WTC11 (cell line): ENCODE measurements at places on chromosomes 2 and 18.
A peak's percentile ranks its signal among the peaks of the same experiment; 100 is the strongest.

DNA sequence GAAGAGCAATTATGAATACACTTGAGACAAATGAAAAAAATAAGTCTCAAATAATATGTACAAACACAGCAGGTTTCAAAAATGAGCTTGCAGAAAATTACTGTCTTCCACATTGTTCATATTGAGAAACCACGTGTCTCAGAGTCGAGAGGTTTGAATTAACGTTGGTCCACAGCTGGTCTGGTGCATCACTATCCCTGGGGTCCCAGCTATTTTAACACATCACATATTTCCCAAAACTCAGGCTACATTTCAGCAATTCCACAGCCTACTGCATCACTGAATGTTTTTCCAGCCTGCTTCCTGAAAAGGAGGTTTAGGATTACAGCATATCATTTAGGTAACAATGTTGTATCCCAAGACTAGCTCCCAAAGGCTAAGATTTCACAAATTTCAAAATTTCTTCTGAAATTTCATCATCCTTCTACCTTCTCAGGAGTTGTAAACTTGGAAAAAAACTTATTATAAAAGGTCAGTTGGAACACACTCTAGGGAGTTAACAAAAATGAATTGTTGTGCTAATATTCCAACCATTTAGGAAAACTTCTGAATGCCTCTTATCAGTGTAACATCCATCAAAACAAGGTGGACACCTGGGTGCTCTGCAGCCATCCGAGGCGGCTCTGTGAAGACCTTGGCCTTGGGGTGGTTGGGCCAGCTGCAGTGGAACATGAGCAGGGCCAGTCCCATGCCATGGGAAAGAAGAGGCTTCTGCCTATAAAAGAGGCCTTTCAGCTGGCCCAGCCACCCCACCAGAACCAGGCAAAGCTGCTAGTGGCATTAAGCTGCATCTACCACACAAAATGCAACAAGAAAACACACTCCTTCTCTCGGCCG is 198.1 kb upstream of the RBBP8 start:
- H3K27me3 ChIP-seq: no peaks in the 10 kb centered on the region
- H3K36me3 ChIP-seq: no peaks in the 10 kb centered on the region
- no peak overlapping the region for H3K4me3 ChIP-seq
- no peak for DNase-seq

GRCh38 chr2:26347286-26347865 is 787 bp upstream of the ADGRF3 start:
- H3K4me3 ChIP-seq: peak overlapping the region; percentile 98
- peaks cover 26% of the 10 kb centered on the region for H3K4me1 ChIP-seq
- no peaks in the 10 kb centered on the region; the same call in none of the 2 replicates for H3K36me3 ChIP-seq

GRCh38 chr2:42105330-42106256 is 57.8 kb downstream of the PKDCC start:
- peaks cover 1% of the 10 kb centered on the region; the same call in 1 of the 2 replicates for H3K36me3 ChIP-seq
- no peak overlapping the region for H3K4me3 ChIP-seq

DNA sequence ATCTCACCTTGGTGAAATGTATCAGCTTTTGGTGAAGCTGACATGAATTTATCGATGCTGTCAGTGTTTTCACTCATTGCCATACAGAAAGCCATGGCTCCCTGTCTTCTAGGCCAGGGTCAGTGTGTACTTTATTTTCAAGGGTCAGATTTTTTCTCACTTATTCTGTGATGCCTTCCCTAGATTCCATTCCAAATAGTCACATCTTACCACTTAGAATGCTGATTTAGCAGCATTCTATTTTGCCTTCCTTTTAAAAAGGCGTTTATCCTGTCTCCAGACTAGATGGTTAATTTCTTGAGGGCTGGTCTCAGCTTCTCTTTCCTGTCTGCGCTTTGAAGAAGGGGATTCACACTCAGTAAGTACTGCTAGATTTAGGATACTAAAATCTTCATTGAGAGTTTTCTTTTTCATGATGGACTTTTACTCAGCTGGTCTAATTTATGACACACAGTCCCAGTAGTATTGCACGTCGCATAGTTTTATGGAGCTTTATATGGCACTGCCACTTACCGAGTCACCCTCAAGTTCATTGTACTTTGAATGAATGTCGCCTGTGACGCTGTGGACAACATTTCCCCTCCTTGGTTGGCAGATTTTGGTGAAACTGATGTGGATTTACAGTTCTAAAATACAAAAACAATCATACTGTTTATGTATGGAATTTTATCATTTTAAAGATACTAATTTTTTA is 194.0 kb downstream of the ZNF407 start:
- no peak overlapping the region for H3K4me3 ChIP-seq
- DNase-seq: no peak
- H3K4me1 ChIP-seq: peaks cover 13% of the 10 kb centered on the region
- no peaks in the 10 kb centered on the region for H3K36me3 ChIP-seq
- H3K27ac ChIP-seq: no peak overlapping the region

DNA sequence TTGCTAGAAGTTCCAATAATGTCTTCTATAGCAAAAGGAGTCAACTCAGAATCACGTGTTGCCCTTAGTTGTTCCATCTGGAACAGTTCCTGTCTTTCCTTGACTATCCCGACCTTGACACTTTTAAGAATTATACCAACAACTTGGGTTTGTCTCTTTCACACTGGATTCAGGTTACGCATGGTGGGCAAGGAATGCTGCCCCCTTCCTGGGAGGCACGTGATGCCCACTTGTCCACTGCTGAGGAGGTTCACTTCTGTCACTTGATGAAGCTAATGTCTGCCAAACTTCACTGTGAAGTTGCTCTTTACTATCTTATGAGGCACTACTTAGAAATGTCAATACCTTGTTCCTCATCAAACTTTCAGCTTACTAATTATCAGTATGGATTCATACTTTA is 5.3 kb downstream of the COX5B start:
- peaks cover 5% of the 10 kb centered on the region for H3K4me1 ChIP-seq
- peaks cover 58% of the 10 kb centered on the region for H3K36me3 ChIP-seq
- DNase-seq: no peak
- H3K27ac ChIP-seq: no peak overlapping the region
- H3K27me3 ChIP-seq: no peaks in the 10 kb centered on the region
- no peak overlapping the region for H3K4me3 ChIP-seq

GRCh38 chr18:76573325-76574025 is 78.4 kb upstream of the ZNF516 start:
- no peak overlapping the region for H3K27ac ChIP-seq
- H3K36me3 ChIP-seq: 0 out of 2 replicates have a peak, but pooled peaks cover 4% of the 10 kb centered on the region
- H3K4me1 ChIP-seq: peaks cover 24% of the 10 kb centered on the region

- no peak overlapping the region for H3K4me3 ChIP-seq
- H3K27ac ChIP-seq: no peak overlapping the region
- peaks cover 3% of the 10 kb centered on the region for H3K27me3 ChIP-seq
- DNase-seq: no peak
- H3K4me1 ChIP-seq: no peaks in the 10 kb centered on the region
Measured at GRCh38 chr2:39805936-39806608, 27.0 kb upstream of the THUMPD2 start.

DNA sequence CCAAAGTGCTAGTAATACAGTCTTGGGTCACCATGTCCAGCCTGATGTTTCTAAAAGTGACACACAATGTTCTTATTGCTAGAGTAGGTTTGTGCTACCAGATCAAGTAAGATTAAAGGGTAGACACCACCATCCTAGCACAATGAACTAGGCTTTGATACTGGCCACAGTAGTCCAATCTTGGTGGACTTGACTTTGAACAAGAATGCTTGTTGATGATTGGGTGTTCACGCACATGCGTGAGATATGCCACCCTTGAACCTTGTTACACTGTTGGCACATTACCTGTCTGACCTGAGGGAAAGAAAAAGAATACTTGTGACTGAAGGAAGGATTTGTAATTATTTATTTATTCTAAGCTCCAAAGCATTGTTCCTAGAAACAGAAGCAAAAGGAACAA is 72.1 kb upstream of the EMILIN2 start:
- H3K4me3 ChIP-seq: no peak overlapping the region
- DNase-seq: no peak
- H3K4me1 ChIP-seq: peaks cover 8% of the 10 kb centered on the region
- H3K27me3 ChIP-seq: no peaks in the 10 kb centered on the region

DNA sequence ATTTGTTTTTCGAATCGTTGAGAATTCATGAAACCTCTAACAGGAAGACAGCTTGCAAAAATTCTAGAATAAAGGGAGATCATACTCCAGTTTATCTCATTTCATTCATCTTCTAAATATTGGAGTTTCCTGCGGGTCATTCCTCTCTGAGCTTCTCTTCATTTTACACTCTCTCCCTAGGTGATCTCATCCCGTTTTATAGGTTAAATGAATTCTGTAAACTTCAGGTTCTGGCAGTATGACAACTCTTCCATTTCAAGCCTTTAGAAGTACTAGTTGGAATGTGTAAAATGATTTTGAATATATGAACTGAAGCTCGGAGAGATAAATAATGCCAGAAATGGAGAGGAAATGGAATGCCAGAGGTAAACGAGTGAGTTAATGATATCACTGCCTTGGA is 312.4 kb downstream of the METTL4 start:
- peaks cover 7% of the 10 kb centered on the region for H3K4me1 ChIP-seq
- peaks cover 5% of the 10 kb centered on the region for H3K27me3 ChIP-seq
- no peak overlapping the region for H3K27ac ChIP-seq
- peaks cover 20% of the 10 kb centered on the region for H3K36me3 ChIP-seq

- H3K4me3 ChIP-seq: no peak overlapping the region
- DNase-seq: no peak
- H3K27me3 ChIP-seq: no peaks in the 10 kb centered on the region
- no peak overlapping the region for H3K27ac ChIP-seq
Measured at GRCh38 chr2:168710754-168711467, 91.5 kb upstream of the NOSTRIN start.

DNA sequence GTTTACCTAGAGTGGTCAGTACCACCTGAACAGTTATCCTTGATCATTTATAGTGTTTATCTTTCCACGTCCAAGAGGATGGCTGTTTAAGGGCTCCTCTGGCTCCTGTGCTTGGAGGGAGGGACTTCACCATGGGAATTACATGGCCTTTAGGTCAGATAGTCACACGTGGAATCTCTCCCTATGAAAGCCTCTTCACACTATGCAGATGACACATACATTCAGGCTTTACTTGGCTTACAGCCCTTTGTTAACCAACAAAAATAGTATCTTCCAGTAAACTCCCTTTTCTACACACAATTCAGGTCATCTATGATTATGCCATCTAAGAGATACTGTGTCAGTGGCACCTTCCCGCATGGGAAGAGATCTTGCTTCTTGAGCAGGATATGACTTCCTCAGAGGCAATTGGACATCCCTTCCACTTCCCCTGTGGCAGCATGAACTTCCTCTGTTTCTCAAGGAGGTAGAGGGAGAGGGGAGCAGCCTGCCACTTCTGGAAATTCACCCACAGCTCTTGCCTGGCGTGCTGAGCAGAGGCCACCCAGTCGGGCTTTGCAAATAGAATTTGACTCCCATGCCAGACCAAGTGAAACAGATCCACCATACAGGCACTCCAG is 53.5 kb downstream of the COLEC12 start:
- H3K27me3 ChIP-seq: peaks cover 3% of the 10 kb centered on the region; the same call in 1 of the 2 replicates
- DNase-seq: no peak
- H3K4me3 ChIP-seq: no peak overlapping the region
- no peak overlapping the region for H3K27ac ChIP-seq
- H3K36me3 ChIP-seq: peaks cover 18% of the 10 kb centered on the region
- no peaks in the 10 kb centered on the region for H3K4me1 ChIP-seq

GRCh38 chr2:172038604-172039003 is 38.9 kb downstream of the METAP1D start:
- H3K36me3 ChIP-seq: no peaks in the 10 kb centered on the region; the same call in 1 of the 2 replicates
- H3K4me1 ChIP-seq: no peaks in the 10 kb centered on the region
- H3K27me3 ChIP-seq: no peaks in the 10 kb centered on the region
- no peak overlapping the region for H3K4me3 ChIP-seq
- H3K27ac ChIP-seq: no peak overlapping the region

DNA sequence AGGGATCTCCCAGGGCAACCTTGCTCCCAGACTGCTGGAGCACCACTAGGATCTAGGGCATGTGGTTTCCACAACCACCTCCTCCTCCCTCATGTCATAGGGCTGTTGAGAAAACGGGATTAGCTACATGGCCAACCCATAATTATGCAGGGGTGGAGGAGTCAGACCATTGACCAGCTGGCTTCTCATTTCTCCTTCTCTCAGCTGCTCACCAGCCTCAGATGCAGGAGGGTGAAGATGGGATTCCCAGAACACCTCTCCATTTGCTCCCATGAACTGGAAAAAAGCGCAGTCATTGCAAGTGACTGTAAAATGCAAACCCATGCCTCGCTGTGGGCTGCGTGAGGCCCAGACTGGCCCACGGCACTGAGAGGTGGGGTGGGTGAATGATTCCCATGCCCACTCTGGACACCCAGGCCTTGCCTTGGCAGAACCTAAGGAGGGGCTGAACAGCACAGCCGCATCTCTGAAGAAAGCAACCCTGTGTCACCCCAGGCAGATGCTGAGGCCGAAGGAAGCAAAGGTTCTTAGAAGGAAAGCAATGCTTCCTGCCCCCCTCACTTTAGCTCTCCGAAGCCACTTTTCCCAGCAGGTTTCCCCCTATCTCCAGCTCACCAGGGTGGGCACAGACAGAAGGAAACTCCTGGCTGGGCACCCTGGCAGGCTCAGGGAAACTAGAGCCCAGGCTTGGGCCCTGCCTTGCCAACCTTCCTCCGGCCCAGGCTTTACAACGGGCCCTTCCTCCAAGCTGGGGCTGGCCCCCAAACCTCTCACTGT is 69.6 kb upstream of the RTN4 start:
- no peak overlapping the region for H3K4me3 ChIP-seq
- H3K27me3 ChIP-seq: no peaks in the 10 kb centered on the region
- 0 out of 2 replicates have a peak overlapping the region, but pooled peaks have one; percentile 20 for H3K27ac ChIP-seq

DNA sequence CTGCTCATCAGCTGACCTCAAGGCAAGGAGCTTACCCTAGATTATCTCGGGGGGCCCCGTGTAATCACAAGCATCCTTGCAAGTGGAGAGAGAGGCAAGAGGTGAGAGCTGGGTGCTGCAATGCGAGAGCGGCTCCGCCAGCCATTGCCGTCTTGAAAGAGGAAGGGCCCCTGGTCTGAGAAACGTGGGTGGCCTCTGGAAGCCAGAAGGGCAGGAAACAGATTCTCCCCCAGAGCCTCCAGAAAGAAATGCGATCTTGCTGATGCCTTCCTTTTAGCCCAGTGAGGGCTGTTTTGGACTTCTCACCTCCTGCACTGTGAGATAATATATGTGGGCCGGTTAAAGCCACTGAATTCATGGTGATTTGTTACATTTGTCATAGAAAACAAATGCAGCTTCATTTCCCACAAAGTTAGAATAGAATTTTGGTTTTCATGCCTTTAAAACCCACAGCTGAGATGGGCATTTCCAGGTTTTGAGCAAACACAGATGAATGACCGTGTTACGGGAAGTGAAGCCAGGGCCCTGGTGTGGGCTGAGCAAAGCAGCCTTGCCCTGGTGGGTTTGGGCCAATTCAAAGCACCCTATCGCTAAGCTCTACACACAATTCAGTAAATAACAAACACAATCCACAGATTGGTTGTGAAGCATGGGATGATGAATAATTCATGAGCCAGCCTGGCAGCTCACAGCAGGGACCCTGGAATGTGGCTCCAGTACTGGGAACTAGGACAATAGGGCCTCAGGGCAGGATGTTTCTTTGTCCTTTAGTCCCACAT is 319.9 kb upstream of the HS6ST1 start:
- no peak overlapping the region; the same call in 1 of the 2 replicates for H3K4me3 ChIP-seq
- peak overlapping the region; percentile 99 for H3K27ac ChIP-seq
- H3K4me1 ChIP-seq: peaks cover 76% of the 10 kb centered on the region
- H3K36me3 ChIP-seq: no peaks in the 10 kb centered on the region
- peak; percentile 90 for DNase-seq
